ENCODE measurements at places on chromosomes 16 and 17. TPM values are rescaled to one million over a fixed set of nuclear protein-coding genes. Genes with fewer than 3 reads are reported as not detected.

- no peak for DNase-seq
Observed at GRCh38 chr17:45149669-45150664, 1.7 kb downstream of the HEXIM1 start.

GRCh38 chr16:87393680-87394055, 1.5 kb downstream of the MAP1LC3B start:
- DNase-seq: no peak

DNA sequence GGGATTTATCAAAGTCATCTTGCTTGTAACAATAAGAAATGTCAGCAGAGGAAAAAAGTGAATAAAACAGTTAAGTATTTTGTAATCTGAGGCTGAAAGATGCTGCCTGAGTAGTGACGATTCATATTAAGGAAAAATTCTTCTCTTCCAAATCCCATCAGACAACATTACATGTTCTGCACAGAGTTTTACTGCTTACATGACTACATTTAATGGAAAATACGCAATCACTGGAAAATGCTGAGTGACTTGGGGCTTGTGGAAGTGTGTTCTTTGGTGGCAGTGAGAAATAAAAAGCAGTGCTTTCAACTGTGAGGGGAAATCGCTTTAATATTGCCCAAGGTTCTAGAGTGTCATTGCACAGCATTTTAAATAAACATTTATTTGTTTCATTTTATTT, 1025.2 kb upstream of the GOT2 start:
- no peak for DNase-seq

DNA sequence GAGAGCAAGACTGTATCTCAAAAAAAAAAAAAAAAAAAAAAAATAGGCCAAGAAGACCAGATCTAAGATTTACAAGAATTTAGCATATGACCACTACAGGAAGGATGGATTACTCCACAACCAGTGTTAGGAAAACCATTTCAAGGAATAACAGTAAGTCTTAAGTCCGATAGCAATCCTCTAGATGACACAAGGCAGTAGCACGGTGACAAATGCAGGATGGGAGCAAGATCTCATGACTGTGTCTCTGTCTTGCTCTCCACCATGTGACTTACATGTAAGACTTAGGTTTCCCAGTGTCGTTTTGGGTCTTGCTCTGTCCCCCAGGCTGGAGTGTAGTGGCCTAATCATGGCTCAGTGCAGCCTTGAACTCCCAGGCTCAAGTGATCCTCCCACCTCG, 27.8 kb downstream of the C16orf96 start:
- no peak for DNase-seq

DNA sequence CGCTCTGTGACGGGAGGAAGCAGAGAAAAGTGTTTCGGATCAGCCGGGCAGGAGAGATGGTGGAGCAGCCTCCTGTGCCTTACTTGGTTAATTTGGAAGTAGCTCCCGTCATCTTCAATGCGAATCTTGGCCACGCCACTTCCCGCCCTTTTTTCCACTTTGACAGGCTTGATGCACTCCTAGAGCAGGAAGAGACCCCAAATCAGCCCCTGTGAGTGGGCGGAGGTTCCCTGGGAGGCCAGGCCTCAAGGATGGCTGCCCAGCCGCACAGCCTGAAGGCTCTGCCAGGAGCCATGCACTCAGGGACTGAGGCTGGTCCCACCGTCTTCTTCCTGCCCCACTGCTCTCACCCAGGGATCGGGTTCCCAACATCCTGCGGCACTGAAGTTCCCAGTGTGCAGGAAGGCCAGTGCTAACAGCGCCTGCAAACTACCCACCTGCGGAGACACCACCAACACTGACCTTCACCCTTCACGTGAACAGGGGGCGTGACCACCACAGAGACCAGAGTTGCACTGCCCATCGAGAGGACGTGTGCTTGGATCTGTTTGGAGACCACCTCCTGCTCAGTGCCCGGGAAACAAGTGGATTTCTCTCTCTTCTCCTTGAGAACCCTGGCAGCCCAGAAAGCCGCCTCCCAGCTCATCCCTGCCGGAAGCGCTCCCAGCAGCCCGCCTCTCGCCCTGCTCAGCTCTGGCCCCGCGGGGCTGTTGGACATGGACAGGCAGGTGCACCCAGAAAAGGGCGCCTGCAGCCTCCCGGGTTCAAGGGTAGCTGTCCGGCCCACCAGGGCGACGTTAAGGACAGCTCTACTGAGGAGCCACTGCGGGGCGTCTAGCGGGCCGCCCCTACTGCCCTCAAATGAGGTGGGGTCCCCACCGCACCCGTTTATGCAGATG, 988 bp downstream of the CIAO3 start:
- no peak for DNase-seq

GRCh38 chr16:31009894-31010584, 399 bp downstream of the STX1B start:
- no peak for DNase-seq

Gene CCL1
- not detected for total RNA-seq

Gene MYH4
- not detected for total RNA-seq

Gene MYH8
- total RNA-seq: not detected

Gene TBC1D3D
- not detected for total RNA-seq

Gene CCL4
- 0.51 TPM for total RNA-seq

Data from Panc1 (cell line).